ENCODE measurements at places on chromosomes 1 and 21.

- no peak for DNase-seq
Observed at GRCh38 chr1:3222042-3222692, 153.2 kb downstream of the PRDM16 start.

- no peak for DNase-seq
Observed at GRCh38 chr21:36654324-36654723, 44.6 kb upstream of the SIM2 start.

- DNase-seq: no peak
Observed at GRCh38 chr1:11720525-11720924, 15.4 kb upstream of the AGTRAP start.

DNA sequence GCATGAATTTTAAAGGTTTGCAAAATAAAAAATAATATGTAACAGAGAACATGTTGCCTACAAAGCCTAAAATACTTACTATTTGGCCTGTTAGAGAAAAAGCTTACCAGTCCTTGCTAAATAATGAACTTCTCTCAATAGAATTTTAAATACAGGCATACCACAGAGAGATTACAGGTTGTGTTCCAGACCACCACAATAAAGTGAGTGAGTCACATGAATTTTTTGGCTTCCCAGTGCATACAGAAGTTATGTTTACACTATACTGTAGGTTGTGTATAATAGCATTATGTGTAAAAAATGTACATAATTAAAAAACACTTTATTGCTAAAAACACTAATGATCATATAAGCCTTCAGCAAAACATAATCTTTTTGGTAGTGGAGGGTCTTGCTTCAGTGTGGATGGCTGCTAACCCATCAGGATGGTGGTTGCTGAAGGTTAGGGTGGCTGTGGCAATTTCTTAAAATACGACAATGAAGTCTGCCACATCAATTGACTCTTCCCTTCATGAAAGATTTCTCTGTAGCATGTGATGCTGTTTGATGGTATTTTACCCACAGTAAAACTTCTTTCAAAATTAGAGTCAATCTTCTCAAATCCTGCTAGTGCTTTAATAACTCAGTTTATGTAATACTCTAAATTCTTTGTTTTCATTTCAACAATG, 48.6 kb downstream of the SCYL3 start:
- DNase-seq: no peak

- no peak for DNase-seq
Observed at GRCh38 chr1:99531578-99532275, 114.2 kb upstream of the PALMD start.

Data from activated naive CD4-positive, alpha-beta T cell (primary cell).